Activated CD4-positive, alpha-beta T cell treated with anti-CD3 and anti-CD28 coated beads, Interleukin-10, Interleukin-2, amounts not matched to agents 100 ng/mL and 50 ng/mL, durations not matched to agents 16 hours and 8 hours (primary cell): ENCODE measurements at places on chromosomes 11 and 22.
A peak's percentile ranks its signal among the peaks of the same experiment; 100 is the strongest.

DNA sequence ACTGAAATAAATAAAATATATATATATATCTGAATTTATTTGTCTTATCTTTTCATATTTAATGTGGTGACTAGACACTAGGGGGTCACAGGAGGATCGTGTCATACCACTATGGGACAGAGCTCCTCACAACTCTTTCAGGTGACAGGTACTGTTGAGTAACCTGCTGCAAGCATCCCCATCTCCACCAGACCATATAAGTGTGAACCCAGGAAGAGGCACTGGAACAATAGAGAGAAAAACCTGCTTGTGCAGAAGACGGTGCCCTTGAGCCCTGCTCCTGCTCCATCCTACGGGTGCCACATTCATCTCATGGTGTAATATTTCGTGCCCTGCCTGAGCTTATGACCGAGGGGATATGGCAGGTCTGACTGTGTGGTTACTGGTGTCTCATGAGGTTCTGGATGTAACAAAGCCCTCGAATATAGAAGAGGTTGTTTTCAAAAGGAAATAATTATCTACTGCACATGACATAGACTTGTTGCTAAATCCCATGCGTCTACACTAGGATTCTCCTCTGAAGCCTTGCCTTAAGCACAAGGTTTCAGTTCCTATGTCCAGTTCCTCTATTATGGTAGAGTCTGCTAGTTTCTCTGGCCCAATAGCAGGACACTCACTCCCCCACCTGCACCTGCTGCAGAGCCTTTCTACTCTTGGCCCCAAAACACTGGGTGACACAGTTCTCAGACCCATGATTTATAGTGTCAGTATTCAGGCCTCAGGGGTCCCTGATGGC is 70.4 kb downstream of the GGTLC2 start:
- no peak for DNase-seq

GRCh38 chr11:69368119-69368880 is 74.3 kb downstream of the MYEOV start:
- no peak for DNase-seq

DNA sequence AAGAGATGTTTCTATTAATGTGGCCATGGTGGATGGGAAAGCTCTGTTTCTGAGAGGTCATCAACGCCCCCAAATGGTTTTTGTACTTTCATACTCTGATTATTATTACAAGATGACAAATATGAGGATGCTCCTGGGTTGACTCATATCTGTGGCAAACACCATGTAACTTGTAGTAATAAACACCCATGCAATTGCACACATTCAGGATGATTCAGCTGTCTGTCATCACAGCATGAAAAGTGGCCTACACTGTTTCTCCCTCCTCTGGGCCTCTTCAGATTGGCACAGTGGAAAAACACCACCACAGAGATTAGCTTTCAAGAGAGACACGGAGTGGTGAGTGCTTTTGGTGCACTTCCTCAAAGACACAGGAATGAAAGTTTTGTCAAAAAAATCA is 85.4 kb downstream of the MTNR1B start:
- DNase-seq, result peak; percentile 77

- DNase-seq, result no peak
These were observed 25.4 kb upstream of the GRIK4 start for GRCh38 chr11:120486138-120486537.

DNA sequence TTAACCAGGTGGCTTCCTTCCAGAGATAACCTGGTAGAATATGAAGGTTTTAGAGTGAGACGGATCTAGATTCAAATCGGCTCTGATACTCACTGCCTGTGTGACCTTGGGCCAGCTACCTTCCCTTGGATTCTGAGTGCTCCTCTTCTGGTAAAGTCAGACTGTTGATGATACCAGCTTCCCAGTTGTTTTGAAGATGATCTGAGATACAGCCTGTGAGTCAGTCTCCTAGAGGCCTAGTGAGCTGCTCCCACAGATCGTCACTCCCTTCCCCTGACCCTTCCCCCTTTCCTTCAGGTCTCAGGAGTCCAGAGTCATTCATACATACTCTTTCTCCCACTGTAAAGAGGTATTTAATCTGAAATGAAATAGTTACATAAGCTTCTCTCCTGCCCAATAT is 207.8 kb downstream of the GRIK4 start:
- no peak for DNase-seq

GRCh38 chr11:15500643-15501042 is 385.9 kb downstream of the INSC start:
- DNase-seq, result no peak

- DNase-seq, result no peak
These were observed 306.4 kb downstream of the KIRREL3 start for GRCh38 chr11:126694065-126694625.

DNA sequence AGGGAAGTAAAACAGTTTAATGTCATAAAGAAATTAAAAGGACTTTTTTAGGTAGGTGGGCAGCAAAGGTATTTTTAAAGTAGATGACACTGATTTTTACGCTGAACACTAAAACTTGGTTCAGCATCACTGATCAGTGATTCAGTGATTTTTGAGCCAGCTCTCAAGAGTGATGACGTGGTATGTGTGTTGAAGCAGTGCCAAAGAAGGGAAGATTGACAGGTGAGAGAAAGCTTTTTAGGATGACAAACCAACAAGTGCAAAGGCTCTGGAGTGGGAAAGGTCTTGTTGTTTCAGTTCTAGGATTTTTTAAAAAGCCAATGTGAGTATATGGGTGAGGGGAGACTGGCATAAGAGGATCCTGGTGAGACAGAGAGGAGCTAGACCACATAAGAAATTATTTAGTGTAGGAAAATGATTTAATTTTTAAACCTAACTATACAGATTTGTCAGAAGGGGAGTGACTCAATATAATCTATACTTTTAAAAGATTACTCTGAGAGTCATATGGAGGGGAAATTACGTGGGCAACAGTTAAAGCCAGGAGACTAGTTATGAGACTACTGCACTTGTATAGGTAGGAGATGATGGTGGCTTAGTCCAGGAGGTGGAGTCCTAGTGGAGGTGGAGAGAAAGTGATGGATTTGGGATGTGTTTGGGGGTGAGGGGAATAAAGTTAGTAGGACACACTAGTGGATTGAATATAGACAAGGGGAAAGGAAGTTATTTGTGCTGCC is 17.6 kb upstream of the CALCB start:
- DNase-seq, result peak; percentile 2

DNA sequence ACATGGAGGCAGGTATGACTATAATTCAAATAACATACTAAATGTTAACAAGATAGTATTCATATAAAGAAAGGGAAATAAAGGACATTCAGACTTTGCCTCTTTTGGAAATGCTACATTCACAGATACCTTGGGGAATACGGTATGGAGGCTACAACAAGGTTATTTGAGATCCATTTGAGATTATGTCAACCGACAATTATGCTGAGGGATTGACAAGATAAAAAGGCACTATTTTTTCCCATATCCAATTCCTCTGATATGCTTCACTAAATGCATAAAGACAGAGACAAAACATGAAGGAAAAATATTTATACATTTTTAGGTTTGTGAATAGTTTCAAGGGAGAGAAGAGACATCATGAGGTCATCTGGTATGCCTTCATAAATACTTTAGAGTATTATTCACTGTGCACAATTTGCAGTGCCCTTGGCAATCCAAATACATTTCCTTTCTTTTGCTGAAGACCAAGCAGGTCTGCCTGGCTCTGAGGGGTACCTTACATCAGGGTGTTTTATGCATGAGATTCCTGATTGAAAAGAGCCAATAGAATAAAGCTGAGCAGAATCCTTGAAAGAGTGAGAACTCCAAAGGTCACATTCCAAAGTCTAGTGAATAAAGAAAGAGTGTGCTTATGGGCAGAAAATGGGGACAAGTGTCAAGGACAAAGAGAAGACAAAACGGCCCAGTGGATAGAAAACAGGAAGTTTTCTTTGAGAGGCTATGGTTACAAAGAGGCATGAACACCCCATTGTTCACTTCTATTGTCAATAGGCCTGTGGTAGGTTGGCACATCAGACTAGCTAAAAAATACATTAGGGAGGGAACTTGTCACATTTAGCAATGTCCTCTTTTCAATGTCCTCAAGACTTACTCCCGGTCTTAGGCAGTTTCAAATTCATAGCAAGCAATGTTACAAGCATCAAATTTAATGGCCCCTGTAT is 455.8 kb downstream of the LRRC4C start:
- DNase-seq, result no peak

DNA sequence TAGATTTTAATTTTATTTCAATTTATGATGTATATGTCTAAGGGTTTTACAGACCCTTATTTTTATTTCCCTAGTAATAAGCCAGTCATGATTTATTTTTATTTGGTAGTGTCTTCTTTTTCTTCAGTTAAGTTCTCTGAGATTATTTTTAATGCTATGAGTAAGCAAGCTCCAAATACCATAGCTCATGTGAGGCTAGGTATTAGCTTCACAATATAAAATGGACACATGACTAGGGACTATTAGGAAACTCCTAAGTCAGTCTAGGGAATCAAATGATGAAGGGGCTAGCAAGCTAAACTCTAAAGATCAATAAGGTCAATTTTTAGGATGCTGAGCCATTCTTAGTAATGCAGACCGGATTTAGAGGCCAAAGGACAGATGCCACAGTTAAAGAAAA is 45.9 kb downstream of the CKAP5 start:
- DNase-seq, result no peak

GRCh38 chr11:112237451-112237850 is 11.2 kb downstream of the PTS start:
- DNase-seq, result no peak

DNA sequence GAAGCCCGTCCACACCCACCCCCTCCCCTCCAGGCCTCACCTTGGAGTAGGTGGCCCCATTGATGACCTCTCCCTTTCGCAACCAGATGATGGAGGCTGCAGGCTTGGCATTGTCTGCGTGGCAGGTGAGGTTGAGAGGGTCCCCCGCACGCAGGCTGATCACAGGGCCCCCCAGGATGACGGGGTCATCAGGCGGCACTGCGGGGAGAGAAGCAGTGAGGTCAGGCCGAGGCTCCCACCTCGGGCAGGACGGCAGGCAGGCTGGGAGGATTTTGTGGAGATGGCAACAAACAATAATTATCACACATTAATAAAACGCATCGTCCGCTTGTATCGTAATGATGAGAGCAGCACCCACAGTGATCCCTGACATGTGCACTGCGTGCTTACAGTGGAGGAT is 117.8 kb downstream of the ST3GAL4 start:
- no peak for DNase-seq

GRCh38 chr11:122721201-122721963 is 65.9 kb downstream of the UBASH3B start:
- no peak for DNase-seq

GRCh38 chr11:61333550-61334433 is 764 bp downstream of the TKFC start:
- peak; percentile 38 for DNase-seq

GRCh38 chr11:2419638-2420501 is 19.3 kb downstream of the TSSC4 start:
- DNase-seq, result peak; percentile 58

- no peak for DNase-seq
These were observed 34.4 kb downstream of the CCDC34 start for GRCh38 chr11:27328614-27329013.

GRCh38 chr11:78392854-78393253 is 24.8 kb downstream of the GAB2 start:
- no peak for DNase-seq

DNA sequence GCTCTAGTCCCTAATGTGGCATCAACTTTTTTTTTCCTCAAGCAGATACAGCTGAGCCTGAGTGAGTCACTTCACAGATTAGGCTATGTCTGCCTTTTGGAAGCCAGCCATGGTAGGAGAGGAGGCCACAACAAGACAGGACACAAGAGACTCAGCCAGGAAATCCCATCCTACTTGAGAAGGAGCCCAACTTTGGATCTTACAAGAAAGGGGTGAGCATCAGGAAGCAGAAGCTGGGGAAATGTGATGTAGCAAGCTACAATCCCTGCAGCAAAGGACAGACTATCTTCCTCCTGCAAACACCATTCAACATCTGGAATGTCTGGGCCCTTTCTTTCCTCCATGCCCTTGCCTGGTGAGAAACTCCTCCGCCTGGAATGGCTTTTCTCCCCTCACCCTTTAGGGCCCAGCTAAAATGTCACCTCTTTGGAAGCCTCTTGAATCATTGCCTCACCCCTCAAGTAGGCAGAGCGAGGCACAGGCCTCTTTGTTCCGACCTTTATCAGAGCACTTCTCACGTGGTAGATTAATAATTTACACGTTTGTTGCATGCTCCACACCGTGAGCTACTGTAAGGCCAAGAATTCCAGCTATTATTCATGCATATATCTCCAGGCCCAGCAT is 156.4 kb upstream of the PITPNB start:
- DNase-seq, result no peak

DNA sequence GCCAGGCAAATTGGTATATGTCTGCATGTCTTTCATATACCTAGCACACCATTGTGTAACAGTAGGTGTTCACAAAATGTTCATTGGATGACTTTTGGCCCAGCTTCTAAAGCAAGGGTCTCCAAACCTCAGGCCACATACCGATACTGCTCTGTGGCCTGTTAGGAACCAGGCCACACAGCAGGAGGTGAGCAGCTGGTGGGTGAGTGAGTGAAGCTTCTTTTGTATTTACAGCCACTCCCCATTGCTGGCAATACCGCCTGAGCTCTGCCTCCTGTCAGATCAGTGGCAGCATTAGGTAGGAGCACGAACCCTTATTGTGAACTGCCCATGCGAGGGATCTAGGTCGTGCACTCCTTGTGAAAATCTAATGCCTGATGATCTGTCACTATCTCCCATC is 836.6 kb downstream of the NTM start:
- DNase-seq, result no peak

GRCh38 chr11:121451178-121451985 is 732 bp upstream of the SORL1 start:
- no peak for DNase-seq

- no peak for DNase-seq
These were observed 29.8 kb downstream of the ABTB2 start for GRCh38 chr11:34327804-34328631.

DNA sequence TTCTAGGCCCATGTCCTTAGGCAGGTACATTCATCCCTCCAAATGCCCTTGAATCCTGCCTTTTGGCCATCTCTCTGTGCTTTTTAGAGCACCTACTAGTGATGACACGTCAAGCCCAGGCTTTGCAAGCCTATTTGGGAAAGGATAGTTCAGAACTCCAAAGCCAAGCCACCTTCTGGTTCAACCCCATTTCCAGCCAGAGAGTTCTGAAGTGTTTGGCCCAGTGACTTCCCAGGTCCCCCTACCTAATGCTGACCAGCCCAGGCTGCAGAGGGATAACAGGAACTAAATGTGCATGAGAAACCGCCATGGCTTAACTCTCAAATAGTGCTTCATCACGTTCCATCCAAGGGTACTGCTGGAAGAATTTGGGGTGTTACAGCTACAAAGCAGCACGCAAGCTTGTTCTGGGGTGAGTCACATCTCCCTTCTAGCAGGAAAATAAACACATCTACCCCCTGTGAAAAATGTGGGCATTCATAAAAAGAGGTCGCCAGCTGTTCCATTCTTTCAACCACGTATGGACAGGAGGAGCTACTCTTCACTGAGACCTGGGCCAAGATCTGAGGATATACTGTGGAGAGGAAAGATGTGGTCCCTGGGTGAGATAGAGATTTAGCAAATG is 2.0 kb upstream of the FXYD6 start:
- DNase-seq, result no peak

- no peak for DNase-seq
These were observed 65.4 kb upstream of the CRTAM start for GRCh38 chr11:122772945-122773344.

GRCh38 chr11:36803084-36803483 is 205.0 kb upstream of the RAG2 start:
- no peak for DNase-seq

GRCh38 chr22:39153220-39153717 is 789 bp upstream of the CBX7 start:
- no peak for DNase-seq
